Common myeloid progenitor, CD34-positive (primary cell): ENCODE measurements at places on chromosomes 6 and 20.

DNA sequence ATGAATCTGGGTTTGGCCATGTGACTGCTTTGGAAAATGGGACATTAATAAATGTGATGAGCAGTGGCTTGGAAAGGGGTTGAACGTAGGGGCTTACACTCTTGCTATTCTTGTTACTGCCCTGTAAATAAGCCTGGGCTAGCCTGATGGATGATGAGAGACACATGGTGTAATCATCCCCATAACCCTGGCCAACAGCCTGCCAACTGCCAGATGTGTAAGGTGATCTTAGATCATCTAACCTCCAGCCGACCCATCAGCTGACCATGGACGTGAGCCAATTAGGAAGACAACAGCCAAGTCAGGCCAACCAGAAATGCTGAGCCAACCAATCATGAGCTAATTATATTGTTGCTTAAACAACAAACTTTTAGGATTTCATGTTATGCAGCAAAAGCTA is 25.2 kb downstream of the FBXO30 start:
- DNase-seq: no peak

DNA sequence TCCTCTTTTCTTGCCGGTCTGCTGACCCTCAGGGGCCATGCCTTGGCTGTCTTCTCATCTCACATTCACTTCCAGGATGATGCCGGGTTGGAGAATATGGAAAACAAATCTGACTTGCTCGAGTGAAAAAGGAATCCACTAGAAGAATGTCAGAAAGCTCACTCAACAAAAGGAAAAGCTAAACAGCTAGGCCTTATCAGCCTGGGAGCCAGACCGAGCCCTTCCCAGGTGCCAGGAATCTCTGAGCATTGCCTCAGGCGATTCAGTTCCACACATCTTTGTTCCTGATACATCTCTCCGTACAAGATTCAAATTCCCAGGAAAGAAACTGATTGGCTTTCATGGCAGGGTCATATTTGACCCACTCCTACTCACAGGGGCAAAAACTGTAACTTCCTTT is 9.2 kb upstream of the OSER1 start:
- no peak for DNase-seq

- no peak for DNase-seq
These were observed 231.2 kb upstream of the PLN start for GRCh38 chr6:118316796-118317384.

DNA sequence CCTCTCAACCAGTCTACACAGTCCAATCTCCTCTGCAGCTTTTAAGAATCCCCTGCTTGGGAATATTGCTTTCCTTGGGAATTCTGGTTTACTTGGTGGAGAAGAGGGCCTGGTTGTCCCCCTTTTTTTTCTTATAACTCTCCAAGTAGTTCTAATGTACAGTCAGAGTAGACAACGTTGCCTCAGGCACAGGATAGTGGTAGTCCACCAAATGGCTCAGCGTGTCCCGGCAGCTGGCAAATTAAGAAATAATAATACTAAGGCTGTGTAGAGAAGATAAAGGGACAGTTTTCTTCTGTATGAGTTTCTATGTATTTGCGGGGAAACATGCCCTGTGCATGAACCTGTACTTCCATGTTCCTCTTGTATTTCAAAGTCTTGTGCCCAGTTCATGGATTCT is 145.7 kb upstream of the RREB1 start:
- DNase-seq: no peak

- no peak for DNase-seq
These were observed 21.4 kb downstream of the RRBP1 start for GRCh38 chr20:17660667-17661066.

DNA sequence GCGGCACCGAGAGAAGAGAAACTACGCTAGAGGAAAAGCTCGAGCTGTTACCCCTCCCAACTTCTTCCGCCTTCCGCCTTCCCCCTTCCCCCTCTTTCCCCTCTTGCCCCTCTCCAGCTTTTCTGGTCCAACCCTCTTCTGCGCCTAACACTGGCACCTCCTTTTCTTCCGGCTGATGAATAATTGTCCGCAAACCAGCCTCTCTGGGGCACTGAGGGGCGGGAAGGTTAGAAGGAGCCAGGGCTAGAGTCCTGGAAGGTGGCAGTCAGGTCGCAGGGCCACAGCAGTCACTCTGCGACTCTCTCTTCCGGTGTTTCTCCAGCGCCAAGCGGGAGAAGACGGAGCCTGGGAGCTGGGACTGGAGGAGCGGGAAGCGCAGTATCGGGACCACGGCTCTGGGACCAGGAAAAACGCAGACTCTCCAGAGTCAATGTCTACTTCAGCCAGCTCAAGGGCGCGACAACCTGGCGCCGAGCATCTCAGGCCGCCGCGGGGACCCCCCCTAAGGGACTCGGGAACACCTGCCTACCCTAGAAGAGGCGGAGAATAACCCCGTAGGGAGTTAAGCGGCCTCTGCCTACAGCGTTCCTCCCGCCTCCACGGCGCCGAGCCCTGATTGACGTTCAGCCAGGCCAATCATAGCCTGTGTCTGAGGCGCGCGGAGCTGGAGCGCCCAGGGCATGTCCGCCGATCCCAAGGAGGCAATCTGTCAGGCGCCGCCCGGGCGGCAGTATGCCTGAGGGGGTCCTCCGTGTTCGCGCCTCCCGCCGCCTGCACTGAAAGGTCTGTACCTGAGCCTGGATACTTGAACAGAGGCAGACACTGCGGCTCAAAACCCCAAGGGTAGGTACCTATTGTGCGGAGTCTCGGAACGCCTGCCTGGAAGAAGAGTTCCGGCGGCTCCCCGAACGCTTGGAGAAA is 40.4 kb downstream of the PSMB9 start:
- peak; percentile 92 for DNase-seq

DNA sequence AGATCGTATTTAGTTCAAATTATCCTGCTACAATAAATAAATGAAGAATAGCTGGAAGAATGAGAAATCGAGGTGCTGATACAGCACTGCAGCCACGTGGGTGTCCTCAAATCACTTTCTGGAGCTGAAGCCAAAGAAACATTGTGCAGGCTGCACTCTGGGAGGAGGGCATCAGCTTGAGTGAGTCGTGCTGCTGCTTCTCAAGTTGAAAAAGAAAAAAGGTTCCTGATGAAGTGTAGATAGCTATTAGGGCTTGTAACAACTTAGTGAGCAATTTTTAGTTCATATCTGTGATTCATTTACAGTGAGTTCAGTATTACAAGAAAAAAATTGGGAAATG is 40.5 kb downstream of the DSE start:
- DNase-seq: no peak

DNA sequence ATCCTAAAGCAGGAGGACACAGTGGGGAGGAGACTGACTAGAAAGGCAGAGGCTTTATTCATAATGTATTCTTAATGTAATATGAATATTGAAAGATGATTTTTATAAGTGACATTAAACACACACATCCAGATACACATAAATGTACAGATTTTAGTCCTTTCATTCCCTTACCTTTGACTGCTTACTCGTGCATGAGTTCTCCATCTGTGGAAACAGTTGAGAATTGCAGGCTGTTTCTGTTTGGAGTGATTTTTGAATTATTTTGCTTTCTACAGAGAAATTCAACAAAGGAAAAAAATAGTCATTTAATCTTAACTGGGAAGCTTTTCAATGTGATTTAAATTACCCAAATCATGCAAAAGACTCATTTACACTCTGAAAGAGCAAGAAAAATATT is 136.5 kb downstream of the RIMS1 start:
- DNase-seq: no peak

DNA sequence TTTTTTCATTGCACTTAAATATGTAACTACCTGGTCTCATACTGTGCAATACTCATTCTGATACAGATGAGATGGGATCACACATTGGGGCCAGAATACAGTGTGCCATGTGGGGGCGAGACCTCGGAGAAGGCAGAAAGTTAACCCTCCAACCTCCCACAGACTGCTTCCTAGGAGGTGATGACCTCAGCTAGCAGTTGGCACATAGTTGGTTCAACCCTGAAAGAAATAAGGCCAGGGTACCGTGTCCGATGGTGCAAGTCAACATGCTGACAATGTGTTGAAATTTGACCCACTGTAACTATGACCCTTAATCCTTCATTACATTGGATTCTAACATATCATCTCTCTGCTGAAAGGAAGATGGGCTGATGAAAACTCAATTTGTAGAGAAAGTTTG is 61.9 kb downstream of the GJA10 start:
- DNase-seq: no peak

GRCh38 chr20:14126856-14127255 is 131.5 kb downstream of the MACROD2 start:
- no peak for DNase-seq

DNA sequence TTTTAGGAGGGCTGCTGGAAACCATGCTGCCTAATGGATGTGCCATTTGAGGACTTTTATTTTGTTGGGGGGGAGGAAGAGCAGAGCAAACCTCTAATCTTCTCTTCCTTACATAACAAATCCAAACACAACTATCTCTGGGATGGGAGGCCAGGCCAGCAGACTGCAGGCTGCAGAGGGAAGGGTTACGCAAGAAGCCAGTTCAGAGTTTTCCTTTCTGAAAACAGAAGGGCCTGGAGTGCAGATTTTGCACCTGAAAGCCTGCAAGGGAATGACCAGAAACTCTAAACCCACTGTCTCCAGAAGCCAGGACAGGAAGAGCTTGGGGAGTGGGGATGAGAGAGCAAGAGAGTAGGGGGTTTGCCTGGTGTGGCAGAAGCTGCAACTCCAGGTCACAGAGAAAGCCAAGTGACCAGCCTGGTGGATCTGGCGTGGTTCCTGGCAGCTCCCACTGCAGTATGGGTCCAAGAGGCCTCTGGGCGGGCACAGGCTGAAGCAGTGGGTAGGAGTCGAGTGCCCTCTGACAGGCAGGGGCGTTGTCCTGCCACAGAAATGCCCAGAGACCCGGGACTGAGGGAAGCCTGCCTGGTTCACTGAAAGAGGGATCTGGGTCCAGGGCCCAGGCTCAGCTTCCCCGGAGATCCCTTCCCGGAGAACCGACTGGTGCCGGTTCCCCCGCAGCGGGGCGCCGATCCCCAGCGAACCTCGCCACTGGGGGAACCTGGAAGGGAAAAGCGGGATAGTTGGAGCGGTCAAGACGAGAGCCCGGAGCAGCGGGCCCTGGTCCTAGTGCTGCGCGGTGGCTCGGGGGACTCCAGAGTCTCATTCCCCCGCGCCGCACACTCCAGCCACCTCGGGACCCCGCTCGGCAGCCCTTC is 6.7 kb downstream of the MAFB start:
- no peak for DNase-seq

DNA sequence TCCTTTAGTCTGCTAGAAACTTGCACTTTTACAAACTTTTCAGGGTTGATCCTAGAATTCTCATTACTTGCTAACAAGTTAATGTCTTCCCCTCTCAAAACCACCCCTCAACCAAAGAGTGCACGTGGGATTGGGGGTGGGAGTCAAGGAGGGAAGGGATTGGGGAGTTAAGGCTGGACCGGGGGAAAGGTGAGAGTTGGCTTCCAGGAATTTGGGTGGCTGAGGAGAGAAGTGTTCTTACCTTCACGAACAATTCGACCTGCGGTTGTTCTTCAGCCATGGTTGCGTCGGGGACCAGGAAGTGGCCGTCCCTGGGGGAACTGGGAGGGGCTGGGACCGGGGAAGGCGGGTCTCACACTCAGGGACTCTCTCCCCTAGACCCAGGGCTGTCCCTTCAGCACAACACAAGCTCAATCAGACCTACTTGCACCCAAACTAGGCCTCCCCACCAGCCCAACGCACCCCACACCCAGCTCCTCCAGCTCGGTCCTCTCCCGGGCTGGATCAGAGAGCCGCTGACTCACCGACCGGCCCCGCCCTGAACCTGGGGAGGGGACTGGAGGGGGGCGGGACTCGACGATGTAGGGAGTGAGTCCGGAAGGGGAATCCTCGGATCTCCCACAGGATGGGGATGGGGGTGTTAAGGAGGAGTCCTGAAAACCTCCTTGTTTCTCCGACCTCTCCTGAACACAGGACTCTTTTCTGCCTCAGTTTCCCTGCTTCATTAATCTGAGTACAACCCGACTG is at the start of gene CLIC1:
TSS of gene CLIC1 (minus strand) at position 510 of the 747 bp plus-strand sequence. CDS start at position 280, 230 bp downstream.
- peak; percentile 65 for DNase-seq

- DNase-seq: no peak
These were observed 241.5 kb downstream of the PLCB1 start for GRCh38 chr20:8373579-8373978.

DNA sequence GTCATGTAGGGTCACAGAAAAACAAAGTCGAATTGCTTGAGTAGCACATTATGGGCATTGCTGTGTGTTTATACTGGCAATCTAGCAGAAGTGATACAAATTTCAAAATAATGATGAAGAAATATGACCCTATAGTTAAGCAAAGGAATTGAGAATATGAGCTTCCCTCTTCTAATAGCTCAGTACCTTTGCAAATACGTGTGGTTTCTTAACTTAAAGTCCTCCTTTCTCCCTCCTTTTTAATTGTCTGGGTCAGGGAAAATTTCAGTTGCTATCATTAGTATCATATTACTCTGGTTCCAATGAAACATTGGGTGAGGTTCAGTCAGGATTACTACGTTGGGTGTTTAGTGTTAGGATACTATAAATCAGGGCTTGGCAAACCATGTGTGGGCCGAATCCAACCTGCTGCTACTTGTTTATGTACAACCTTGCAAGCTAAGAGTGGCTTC is 166.8 kb upstream of the CARMIL1 start:
- DNase-seq: no peak

DNA sequence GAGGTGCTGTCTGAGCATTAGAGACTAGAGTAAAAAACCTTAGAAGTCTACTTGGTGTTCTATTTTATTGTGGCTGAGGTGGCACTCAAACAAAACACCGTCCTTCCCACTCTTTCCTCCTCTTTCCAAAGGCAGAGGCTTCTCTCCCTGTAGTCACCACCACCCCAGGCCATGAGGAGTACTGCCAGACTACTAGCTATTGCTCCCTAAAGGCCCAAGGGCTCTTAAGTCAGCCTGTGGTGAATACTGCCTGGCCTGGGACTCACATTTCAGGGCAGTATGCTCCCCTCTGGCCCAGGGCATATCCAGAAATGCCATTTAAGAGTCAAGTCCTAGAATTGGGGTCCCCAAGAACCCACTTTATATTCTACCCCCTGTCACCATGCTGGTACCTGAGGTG is 309.7 kb upstream of the IMPG1 start:
- no peak for DNase-seq

- no peak for DNase-seq
These were observed at the start of gene CPNE5 for GRCh38 chr6:36838896-36839748. TSS of gene CPNE5 (minus strand) at chr6:36839444. CDS start at chr6:36839377, 67 bp downstream.

DNA sequence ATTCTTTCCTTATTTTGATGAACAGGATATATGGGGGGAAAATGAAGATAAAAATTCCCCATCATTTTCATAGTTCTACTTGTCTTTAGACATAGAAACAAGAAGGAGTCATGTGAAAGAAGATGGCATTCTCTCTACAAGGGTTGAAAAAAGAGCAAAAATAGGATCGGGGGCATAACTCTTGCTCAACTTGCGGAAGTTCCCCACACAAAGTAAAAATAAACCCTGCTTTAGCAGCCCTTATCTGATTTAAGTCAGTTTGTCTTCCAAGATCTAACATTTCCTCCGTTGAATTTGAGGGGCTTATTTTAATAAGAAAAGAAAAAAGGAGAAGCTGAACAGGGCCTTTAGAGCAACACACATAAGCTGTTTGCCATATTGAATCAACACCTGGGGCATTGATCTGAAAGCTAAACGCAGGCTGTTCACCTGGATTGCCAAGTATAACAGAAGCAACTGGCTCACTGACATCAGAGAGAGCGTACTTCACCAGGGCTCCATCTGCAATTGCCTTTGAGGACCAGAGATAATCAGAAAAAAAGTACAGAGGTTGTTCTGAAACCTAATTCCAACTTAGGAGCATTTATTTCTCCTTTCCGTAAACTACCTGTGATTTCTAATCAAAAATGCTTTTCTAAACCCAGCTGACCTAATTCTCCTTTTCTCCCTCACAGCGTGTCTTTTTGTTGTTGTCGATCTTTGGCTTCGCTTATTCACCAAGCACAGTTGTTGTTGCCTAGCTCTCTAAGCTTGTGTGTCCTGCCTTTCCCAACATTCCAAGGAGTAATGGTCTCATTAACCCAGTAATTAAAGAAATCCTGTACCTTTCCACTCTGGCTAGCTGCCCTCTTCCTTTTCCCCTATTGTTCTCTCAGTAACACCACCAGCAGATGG is 568.0 kb downstream of the KIF16B start:
- peak; percentile 4 for DNase-seq
